ENCODE measurements at places on chromosomes 5 and 9. TPM values are rescaled to one million over a fixed set of nuclear protein-coding genes. Genes with fewer than 3 reads are reported as not detected.
A peak's percentile ranks its signal among the peaks of the same experiment; 100 is the strongest.

Gene CHSY3
- total RNA-seq = 3.9 TPM

Gene INSL4
- total RNA-seq = not detected

- DNase-seq = no peak
Observed at GRCh38 chr5:132227235-132227484, 493 bp downstream of the P4HA2 start.

DNA sequence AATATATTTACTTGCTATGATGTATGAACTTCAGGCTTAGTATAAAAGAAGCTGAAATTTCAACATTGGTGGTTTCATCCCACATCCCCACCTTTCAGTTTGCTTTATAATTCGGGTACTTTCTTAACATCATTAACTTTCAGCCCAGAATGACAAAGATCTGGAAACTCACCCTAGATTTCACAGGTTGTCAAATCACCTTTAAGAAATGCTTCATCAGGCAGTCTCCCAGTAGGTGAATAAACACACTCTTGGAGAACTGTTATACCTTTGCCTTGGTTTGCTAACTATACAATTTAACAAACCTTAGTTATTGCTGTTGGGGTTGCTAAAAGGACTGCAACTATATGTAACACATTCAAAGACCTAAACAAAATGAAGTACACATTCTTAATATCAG lies 54.4 kb downstream of the MLANA start:
- DNase-seq = no peak

DNA sequence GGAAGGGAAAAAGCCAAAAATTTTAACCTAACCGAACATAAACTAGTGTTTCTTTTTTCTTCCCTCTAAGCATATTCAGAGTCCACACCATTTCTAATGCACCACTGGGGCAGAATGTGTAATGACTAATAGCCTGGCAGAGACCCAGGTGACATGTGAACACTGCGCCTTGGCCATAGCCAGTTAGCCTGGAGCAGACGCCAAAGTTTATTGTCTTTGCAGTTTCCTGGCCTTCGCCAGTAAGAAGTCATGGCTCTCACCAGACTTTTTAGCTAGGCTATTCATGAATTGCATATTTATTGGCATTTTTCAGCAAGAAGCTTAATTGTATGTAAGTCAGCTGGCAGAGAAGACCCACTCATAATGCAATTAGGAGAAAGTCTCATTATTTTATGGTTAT lies 182.8 kb upstream of the SLC27A6 start:
- peak; percentile 94 for DNase-seq

Gene B4GALT1
- total RNA-seq = 14.1 TPM

- no peak for DNase-seq
Observed at GRCh38 chr5:144151026-144151425, 19.4 kb downstream of the YIPF5 start.

GRCh38 chr5:128109138-128109537 lies 25.6 kb downstream of the SLC12A2 start:
- no peak for DNase-seq

Gene GRM6
- total RNA-seq = not detected

DNA sequence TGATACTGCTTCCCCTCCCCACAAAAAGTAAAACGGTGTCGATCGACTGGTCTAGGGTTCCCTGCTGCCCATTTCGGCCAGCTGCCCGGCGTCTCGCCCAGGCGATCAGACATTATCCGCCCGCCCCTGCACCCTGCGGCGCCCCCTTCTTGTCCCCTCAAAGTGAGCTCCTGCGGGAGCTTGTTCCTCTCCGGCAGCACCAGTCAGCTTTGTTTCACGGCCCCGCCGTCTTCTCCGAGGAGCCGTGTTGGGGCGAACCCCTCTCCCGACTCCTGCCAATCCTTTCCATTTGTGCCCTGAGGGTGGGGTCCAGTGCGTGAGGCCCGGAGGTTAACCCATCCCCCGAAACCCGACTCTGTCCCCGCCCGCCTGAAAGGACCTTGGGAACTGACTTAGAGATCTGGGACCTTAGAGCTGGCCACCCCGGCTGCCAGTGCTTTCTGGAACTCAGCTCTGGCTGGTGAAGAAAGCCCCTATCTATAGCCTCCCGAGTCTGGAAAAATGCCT lies 518 bp downstream of the UBE2B start:
- DNase-seq = peak; percentile 57

- no peak for DNase-seq
Observed at GRCh38 chr9:123835821-123836220, 94.1 kb downstream of the DENND1A start.

DNA sequence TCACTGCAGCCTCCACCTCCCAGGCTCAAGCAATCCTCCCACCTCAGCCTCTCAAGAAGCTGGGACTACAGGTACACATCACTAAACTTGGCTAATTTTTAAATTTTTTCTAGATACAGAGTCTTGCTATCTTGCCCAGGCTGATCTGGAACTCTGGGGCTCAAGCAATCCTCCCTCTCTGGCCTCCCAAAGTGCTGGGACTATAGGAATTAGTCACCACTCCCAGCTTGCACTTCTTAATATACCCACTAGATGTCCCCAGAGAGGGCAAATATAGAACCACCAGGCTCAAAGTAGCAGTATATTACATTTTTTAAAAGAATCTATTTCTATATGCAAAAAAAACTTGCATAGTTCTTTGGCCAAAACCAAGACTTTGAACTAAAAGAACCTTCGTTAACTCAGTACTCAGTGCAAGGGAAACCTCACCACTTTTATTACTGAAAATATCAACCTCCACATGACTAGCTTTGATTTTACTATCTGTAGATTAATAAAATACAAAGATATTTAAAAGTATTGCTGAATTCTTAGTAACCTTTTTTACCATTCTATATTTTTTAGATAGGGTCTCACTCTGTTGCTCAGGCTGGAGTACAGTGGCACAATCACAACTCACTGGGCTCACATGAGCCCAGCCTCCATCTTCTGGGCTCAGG lies 25.8 kb upstream of the HSD17B3 start:
- peak; percentile 78 for DNase-seq

Gene CORO2A
- 1.7 TPM for total RNA-seq

DNA sequence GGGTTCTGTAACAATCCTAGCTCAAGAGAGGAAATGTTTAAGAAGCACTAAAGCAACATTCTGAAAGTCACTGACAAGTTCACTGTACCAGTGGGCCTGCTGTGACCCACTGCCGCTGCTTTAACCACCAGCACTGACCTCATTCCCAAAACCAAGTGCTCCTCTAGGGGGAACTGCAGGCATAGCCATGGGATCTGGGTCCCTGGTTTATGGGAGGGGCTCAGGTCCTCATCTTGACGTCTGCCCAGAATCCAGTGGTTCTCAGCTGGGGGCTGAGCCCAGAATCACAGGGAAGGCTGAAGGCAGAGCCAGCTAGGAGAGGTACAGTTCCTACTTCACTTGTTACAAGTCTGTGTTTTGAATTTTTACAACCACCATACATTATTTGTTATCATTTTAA lies 36.1 kb upstream of the SLC2A8 start:
- no peak for DNase-seq

Gene SLC36A2
- not detected for total RNA-seq

Gene PCDHGB3
- 3.6 TPM for total RNA-seq

Gene GABRP
- total RNA-seq = 0.51 TPM

Gene SOWAHA
- not detected for total RNA-seq

DNA sequence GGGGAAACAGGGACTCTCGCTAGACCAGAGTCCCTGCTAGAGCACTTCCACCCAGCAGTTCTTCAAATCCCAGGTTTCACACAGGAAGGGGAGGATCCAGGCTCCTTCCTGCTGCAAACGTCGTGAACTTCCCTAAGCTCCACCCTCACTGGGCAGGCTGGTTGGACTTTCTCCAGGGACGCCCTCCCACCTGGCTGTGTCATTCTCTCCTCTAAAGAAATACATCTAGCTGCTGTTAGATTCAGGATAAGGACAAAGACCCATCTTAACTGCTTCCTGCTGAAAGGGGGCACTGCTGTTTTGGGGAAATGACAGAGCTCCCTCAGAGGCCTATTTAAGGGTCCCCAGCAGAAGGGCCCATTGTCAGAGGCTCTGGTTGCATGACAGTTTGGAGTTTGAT lies 230.7 kb downstream of the SEMA6A start:
- no peak for DNase-seq

- DNase-seq = no peak
Observed at GRCh38 chr9:36213387-36213786, 22.7 kb downstream of the CLTA start.

DNA sequence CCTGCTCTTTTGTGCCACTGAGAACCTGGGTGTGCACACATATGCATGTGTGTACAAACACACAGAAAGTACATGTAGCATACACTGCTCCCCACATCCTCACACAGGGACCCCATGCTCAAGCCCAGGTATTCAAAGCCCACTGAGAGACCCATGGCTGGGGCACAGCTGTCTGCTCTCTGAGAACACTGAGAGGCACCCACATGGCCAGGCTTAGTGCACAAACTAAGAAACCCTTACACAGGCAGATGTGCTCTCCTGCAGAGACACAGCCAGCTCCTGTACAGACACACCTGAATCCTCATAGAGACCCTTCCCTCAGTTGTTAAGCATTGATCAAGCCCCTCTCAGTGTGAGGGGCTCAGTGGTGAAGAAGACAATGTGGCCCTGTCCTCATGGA lies 92.5 kb downstream of the CACNA1B start:
- no peak for DNase-seq

Gene CMBL
- 6.3 TPM for total RNA-seq

DNA sequence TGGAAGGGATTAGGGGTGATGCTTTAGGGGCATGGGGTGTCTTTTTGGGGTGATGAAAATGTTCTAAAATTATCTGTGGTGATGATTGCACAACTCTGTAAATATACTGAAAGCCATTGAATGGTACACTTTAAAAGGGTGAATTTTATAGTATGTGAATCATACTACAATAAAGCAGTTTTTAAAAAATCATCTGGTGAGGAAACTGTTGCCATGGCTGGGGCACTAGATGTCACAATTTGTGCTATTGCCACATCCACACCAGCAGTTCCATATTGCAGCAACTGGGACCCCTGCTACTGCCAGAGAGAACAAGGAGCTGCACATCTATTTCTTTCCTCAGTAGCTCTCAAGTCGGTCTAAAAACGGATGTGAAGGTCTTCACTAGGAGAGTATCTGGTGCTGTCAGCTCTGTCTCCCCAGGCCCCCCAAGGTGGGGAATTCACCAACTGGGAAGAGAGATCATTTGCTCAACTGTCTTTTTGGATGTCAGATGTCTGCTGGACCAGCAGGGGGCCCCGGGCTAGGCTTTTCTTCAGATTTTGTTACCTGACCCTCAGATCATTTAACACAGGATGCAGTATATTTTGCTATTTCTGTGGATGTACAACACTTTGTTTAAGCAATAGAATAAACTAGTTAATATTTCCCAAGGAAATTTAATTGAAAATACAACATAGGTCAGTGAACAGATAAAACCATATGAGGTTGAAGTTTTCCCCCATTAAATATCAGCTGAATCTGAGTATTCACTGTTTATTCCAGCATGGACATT lies 13.2 kb downstream of the CMYA5 start:
- peak; percentile 23 for DNase-seq

- peak; percentile 42 for DNase-seq
Observed at GRCh38 chr5:178940569-178941360, at the start of gene ZNF454. TSS of gene ZNF454 (plus strand) at chr5:178941198. CDS start at chr5:178942792, 1,594 bp downstream.

DNA sequence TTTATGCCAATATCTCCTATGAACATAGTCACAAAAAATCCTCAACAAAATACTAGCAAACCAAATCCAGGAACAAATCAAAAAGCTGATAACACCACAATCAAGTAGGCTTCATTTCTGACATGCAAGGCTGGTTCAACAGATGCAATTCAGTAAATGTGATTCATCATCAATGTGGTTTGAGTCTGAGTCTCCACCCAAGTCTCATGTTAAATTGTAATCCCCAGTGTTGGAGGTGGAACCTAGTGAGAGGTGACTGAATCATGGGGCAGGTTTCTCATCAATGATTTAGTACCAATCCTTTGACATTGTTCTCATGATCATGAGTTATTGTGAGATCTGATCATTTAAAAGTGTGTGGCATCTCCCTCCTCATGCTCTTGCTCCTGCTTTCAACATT lies 1072.7 kb downstream of the NR2F1-AS1 start:
- DNase-seq = no peak

Gene P4HA2
- total RNA-seq = 55.7 TPM

- DNase-seq = no peak
Observed at GRCh38 chr5:592158-592557, 20.0 kb upstream of the CEP72 start.

DNA sequence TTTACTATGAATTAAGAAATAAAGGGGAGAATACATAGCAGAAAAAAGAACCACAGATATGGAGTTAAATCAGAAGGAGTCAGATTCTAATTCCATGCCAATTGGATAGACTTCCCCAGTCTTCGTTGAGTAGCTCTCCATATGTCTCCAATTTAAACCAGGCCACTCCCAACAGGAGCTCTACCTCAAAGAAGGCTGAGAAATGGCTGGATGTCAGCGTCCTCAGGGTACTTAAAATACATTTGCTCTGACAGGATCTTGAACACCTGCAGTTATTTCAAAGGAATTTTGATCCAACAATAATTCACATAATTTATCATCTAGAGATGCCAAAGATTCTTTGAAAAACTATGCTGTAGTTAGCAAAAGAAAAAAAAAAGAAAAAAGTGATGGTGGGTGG lies 133.9 kb upstream of the FBN2 start:
- no peak for DNase-seq

- peak; percentile 52 for DNase-seq
Observed at GRCh38 chr5:73540192-73540591, 25.2 kb downstream of the ANKRA2 start.

Gene OR2K2
- total RNA-seq = not detected

Gene FAM221B
- total RNA-seq = not detected

DNA sequence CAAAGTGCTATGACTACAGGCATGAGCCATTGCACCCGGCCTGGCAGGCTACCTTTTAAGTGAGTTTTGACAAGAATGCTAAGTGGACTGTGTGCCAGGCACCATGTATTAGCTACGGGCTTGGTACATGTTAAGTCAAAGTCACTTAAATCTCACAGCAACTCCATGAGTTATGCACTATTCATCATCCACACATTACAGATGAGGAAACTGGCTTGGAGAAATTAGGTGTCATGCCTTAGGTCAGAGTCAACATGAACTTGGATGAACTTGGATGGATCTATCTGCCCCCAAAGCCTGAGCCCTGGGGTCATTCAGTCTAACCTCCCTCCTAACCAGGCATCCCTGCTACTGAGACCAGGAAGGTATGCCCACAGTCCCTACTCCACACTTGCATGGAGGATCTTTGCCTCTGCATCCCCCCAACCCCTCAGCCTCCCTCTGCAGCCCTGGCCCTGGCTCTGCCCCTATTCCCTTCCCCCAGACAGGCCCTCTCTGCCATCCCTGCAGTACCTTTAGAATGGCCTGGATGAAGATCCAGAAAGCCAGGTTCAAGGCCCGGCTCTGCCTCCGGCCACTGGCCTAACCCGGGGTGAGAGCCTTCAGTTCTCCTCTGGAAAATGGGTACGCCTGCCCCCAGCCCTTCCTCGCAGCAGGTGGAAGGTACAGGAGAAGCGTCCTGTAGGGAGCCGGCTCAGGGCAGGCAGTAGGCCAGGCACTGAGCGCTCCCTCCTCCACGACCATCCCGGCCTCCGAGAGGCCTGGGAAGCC lies 685 bp upstream of the ADGRD2 start:
- no peak for DNase-seq

Gene CTXN3
- not detected for total RNA-seq
